Activated CD4-positive, CD25-positive, alpha-beta regulatory T cell treated with anti-CD3 and anti-CD28 coated beads, Interleukin-2, amount 50 U/mL, for 72 hours (primary cell): ENCODE measurements at places on chromosomes 3 and 15.

- DNase-seq = no peak
These were observed 219.0 kb upstream of the TPM1 start for GRCh38 chr15:62823561-62823960.

GRCh38 chr3:83622526-83622925 lies 1336.3 kb upstream of the CADM2 start:
- DNase-seq = no peak

- DNase-seq = no peak
These were observed 24.4 kb upstream of the SLC24A5 start for GRCh38 chr15:48096355-48096786.

- no peak for DNase-seq
These were observed 4.2 kb downstream of the BCL2A1 start for GRCh38 chr15:79966634-79967297.

DNA sequence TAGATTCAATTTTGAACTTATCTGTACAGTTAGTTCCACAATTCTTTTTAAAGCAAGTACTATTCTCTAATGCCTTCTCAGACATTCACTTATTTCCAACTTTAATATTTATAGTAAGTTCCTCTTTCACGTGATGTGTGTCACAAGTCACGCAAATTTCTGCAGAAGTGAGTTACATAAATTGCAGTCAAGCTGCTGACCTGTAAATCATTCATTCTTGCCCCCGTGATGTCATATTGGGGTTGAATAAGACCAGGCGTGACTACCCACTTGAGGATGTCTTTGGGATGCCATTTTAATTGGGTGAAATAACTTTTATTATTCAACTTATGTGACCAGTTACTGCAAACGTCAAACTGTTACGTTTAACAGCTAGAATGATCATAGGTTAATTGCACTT lies 15.1 kb downstream of the PPARG start:
- DNase-seq = no peak

DNA sequence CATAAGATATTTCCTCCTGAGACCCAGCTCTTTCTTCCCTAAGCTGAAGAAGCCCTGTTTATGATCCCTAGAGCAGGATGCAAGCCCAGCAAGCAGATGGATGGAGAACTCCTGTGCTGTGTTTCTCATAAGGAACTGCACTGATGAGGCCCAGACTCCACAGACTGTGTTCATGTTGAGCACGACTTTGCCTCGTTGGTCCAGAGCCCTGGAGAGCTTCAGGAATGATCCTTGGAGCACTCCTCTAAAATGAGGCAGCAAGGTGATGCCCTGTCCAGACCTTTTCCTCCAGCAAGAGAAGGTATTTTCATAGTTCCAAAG lies 83.8 kb downstream of the MYLK start:
- DNase-seq = no peak

DNA sequence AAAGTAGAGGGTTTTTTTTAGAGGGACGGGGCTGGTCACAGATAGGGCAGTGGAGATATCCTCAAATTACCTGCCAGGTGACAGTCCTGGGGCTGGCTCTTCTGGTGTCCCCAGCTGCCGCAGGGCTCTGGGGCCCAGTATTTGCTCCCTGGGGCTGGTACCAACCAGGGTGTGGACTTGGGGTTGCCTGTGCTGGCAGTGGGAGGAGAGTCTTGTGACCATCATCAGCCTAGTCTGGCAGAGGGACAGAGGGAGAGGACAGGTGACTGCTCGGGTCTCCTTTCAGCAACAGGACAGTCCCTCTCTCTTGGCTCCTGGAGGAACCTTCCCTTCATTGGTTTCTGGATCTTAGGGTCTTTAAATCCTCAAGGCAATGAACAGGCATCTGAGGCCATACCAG lies 7.9 kb upstream of the RPP14 start:
- DNase-seq = no peak
